PC-3 (cell line): ENCODE measurements at places on chromosomes 1 and 21. TPM values are rescaled to one million over a fixed set of nuclear protein-coding genes. Genes with fewer than 3 reads are reported as not detected.

PLEKHA6 gene
- 53.8 and 64.3 TPM in 2 replicates for total RNA-seq

DNA sequence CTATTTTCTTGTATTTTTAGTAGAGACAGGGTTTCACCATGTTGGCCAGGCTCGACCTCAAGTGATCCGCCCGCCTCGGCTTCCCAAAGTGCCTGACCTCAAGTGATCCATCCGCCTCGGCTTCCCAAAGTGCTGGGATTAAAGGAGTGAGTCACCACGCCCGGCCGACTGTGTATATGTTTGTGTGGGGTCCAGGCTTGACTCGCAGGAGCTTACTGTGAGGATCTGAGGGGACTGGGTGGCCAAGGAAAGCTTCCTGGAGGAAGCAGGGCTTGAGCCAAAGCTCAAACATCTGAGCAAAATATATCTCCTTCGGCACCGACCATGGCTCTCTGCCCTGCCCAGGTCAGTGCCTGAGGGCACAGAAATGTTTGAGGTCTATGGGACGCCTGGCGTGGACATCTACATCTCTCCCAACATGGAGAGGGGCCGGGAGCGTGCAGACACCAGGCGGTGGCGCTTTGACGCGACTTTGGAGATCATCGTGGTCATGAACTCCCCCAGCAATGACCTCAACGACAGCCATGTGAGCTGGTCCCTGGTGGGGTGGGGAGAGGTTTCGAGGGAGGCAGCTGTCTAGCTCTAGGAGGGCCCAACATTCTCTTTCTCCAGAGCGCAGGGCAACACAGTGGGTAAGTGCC is 10.5 kb downstream of the PADI3 start:
- no peaks in the 10 kb centered on the region for H3K4me1 ChIP-seq
- no peaks in the 10 kb centered on the region for H3K27me3 ChIP-seq
- no peak overlapping the region for H3K27ac ChIP-seq
- no peaks in the 10 kb centered on the region for H3K36me3 ChIP-seq
- DNase-seq: no peak

CD34 gene
- total RNA-seq: not detected in 2 replicates

DNA sequence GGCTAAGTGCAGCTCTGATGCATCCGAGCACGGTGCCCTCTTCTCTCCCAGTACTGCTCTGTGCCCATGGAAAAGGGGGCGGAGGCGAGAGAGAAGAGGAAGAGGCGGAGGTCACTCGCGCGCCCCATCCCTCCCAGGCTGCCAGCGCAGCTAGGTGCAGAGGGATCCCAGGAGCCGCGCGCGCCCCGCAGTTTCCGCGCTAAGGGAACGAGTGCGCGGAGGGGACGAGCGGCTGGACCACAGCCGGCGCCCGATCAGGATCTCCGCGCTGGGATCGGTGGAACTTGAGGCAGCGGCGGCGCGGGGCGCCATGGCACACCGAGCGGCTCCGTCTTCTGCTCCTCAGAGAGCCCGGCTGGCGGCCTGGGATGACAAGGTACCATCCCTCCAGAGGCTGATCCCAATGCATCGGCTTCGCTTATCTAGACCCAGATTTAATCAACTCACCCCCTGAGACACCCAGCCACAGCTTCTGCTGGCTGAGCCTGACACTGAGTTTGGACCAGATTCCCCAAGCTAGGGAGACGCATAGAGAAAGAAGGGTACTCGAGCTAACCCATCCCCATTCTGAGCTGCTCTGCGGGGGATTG is at the start of gene PTGFR:
Gene PTGFR, plus strand, starts transcription at position 114 of the 590 bp plus-strand sequence. CDS start 1,770 bp downstream, outside the sequence.
- peak within 1 kb of the TSS; percentile 43 for H3K27ac ChIP-seq
- DNase-seq: peak; percentile 43
- peak within 1 kb of the TSS; percentile 78 for H3K4me3 ChIP-seq
- H3K27me3 ChIP-seq: no peaks in the 10 kb centered on the region
- peaks cover 14% of the 10 kb centered on the region; the same call in 1 of the 2 replicates for H3K4me1 ChIP-seq

- H3K4me1 ChIP-seq: peaks cover 34% of the 10 kb centered on the region
- no peaks in the 10 kb centered on the region for H3K27me3 ChIP-seq
- H3K4me3 ChIP-seq: peak overlapping the region; percentile 4; the same call in 1 of the 2 replicates
- H3K27ac ChIP-seq: peak overlapping the region; percentile 72
Measured at GRCh38 chr1:221887415-221887746, 145.5 kb upstream of the DUSP10 start.
